AG09319 (cell line): ENCODE measurements at places on chromosomes 5 and 9.
A peak's percentile ranks its signal among the peaks of the same experiment; 100 is the strongest.

- no peak for DNase-seq
Observed at GRCh38 chr9:105278751-105279150, 34.3 kb downstream of the SLC44A1 start.

- no peak for DNase-seq
Observed at GRCh38 chr5:150559701-150560100, 51.8 kb downstream of the NDST1 start.

DNA sequence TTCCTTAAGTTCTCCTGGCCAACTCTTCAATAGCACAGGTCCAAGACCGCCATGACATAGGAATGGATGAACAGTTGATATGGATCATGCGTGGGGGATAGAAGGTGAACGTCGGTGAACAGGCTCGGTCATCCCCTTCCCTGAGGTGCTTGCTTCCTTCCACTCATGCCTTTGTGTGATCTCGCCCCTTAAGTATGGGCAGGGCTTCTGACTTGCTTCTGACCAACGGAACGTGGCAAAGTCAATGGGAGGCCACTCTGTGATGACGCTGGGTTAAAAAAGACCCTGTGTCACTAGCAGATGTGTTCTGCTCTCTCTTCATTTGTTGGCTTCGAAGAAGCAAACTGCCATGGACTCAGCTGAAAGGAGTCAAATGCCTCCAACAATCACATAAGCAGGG is 240.5 kb upstream of the TUT7 start:
- no peak for DNase-seq

DNA sequence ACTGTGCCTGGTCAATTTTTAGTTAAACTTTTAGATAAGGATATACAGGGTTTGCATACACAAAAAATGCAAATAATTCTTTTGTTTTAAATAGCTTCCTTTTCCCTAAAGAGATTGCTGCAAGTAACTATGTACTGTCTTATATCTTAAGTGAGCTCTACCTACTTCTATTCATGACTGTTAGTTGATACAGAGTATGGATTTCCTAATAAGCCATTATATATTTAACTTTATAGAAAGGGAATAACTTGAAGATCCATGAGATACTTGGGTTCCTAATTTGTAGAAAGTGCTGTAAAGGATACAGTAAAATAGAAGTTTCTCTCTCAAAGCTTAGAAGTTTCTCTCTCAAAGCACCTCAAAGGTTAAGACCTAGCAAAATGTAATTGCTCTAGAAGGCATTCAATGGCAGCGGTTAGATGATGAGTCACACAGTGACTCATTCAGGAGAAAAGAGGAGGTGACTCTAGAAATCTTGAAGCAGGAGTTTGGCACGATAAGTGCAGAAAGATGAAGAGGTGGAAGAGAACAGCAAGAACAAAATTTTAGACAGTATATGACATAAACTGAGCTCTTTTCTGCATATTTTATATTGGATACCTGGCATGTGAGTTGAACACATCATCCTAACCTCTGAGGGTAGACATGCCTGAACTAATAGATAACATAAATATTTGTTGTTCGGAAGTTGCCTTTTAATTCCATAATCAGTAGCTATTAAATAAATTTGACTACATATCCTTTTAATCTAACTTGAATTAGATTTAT is 5.5 kb upstream of the DNAJC21 start:
- peak; percentile 35 for DNase-seq

GRCh38 chr9:130745829-130746228 is 52.2 kb downstream of the EXOSC2 start:
- DNase-seq: no peak
